Fibroblast of skin of abdomen (primary cell): ENCODE measurements at places on chromosomes 12 and 14.
A peak's percentile ranks its signal among the peaks of the same experiment; 100 is the strongest.

DNA sequence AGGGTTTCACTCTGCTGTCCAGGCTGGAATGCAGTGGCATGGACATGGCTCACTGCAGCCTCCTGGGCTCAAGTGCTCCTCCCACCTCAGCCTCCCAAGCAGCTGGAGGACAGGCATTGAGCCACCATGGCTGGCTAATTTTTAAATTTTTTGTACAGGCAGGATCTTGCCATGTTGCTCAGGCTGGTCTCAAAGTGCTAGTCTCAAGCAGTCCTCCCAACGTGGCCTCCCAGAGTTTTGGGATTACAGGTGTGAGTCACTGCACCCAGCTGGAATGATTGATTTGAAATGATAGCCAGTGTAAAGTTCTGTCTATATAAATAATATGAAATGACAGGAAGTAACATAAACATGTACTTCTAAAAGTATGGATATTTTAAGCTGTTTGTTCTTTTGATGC is 172.7 kb downstream of the FUT8 start:
- DNase-seq = no peak

GRCh38 chr12:56158926-56159461 is 835 bp downstream of the MYL6 start:
- peak; percentile 81 for DNase-seq

GRCh38 chr14:85566603-85567002 is 36.7 kb downstream of the FLRT2 start:
- DNase-seq = peak; percentile 87

DNA sequence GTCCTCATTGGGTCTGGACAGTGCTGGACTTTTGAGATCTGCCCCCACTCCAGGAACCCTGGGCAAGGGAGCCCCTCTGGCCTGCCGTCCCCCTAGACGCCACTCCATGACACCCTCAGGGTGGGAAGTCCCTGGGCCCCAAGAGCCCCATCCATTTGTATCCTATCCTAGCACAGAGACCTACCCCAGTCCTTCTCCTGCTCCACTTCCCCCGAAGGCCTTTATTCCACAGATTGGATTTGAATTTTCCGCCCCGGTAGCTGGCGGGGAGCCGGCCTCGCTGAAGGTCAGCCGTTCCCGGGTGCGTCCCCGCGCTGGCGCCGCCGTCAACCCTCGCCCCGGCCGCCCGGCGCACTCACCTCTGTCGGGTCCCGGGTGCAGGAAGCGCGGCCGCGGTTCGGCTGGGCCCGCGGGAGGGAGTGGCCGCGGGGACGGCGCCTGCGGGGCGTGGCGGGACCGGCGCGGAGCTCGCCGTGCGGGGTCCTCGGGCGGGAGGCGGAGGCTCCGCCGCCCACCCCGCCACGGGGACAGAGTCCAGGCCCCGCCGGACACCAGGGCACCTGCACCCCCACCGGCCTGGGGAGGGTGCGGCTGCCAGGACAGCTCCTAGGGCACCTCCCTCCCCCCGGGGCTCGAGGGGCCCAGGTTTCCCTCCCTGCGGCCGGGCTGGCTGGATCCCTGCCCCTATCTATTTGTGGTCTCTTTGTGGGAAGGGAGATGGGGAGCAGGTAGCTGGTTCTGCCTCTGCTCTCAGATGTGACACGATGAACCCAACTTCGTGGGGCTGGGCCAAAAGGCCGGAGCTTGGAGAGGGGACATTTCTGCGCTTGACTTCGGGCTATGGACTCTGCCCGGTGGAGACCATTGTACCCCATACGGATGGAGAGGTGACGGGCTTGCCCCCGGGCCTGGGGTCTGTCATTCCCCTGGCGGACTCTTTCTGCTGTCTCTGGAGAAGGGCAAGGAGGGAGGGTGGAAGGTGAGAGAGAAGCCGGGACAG is 19.9 kb upstream of the GPR68 start:
- no peak for DNase-seq

DNA sequence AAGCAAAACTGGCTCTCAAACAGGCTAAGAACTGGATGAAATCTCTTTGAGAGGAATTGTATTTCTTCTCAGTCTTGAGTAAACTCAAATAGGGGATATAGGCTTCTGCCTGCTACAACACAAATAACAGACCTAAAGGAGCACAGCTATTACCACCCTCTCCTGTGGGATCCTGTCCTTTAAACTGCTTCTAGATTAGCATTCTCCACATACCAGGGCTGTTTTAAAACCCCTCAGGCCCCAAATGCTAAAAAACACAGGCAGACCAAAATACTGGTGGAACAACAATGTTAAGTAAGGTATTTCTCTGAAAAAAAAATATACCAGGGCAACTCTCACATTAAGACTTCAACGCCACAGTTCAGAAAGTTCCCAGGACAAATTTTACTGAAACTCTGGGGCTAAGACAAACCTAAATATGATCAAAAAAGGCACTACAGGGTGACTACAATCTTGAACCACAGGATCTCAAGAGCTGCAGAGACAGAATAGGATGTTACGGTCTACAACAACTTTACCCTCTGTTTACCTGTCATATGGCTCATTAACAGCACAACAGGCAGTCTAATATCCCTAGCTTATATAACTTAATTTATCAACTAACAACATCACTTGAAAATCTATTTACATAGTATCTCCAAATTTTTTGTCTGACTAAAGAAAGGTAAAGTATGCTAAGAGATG is 7.2 kb downstream of the CPNE8 start:
- no peak for DNase-seq

- no peak for DNase-seq
Measured at GRCh38 chr14:95544588-95544987, 9.7 kb downstream of the GLRX5 start.

- no peak for DNase-seq
Measured at GRCh38 chr12:109092497-109093021, 713 bp downstream of the ALKBH2 start.

- DNase-seq = no peak
Measured at GRCh38 chr12:76143343-76144244, 59.1 kb upstream of the NAP1L1 start.

GRCh38 chr12:116525418-116526001 is 33.7 kb upstream of the MAP1LC3B2 start:
- DNase-seq = peak; percentile 96

GRCh38 chr14:71933001-71933587 is 865 bp downstream of the RGS6 start:
- no peak for DNase-seq

- no peak for DNase-seq
Measured at GRCh38 chr14:37592482-37593408, 2.3 kb downstream of the FOXA1 start.

- DNase-seq = no peak
Measured at GRCh38 chr12:89476232-89476631, 48.4 kb downstream of the GALNT4 start.

DNA sequence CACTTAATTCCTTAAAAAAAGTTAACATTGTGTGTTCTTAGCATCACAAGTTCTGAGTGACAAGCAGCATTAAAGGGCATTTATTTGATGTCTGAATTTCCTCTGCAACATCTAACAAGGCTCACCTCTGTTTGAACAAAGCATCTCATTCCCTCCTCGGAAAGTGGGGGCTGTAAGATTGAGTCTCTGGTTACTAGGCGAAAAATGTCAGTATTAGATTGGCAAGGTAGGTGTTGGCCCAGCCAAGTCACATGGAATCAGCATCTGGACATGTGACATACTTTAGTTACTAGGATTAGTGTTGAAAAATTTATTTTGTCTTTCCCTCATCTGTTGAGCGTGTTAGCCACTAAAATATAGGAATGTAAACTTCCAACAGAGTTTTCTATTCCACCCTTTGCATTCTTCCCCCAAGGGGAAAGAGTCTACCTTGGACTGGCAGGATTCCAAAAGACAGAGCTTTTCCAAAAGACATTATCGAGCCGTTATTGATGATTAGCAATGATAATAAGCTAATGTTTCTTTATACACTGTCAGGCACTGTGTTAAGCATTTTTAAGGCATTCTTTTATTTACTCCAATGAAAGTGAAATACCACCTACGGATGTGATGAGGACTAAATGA is 194.9 kb upstream of the BTG1 start:
- no peak for DNase-seq
